H1 (cell line): ENCODE measurements at places on chromosomes 7 and 10. TPM values are rescaled to one million over a fixed set of nuclear protein-coding genes. Genes with fewer than 3 reads are reported as not detected.

The DOCK4 gene
- polyA plus RNA-seq: 5.1 and 6.2 TPM in 2 replicates

The CCL26 gene
- polyA plus RNA-seq: 5.4 and 8.7 TPM in 2 replicates

The OR6V1 gene
- polyA plus RNA-seq: not detected in 2 replicates

The EIF5AL1 gene
- polyA plus RNA-seq: 2.0 and 2.2 TPM in 2 replicates

The C10orf105 gene
- 0.71 and 1.4 TPM in 2 replicates for polyA plus RNA-seq

The ADCK2 gene
- polyA plus RNA-seq: 6.9 and 9.8 TPM in 2 replicates

The CLEC2L gene
- polyA plus RNA-seq: 1.5 and 1.9 TPM in 2 replicates

The ASB13 gene
- polyA plus RNA-seq: 12.3 and 17.0 TPM in 2 replicates

The MRC1 gene
- polyA plus RNA-seq: 0.02 and 0.03 TPM in 2 replicates

The SLC12A9 gene
- 31.4 and 54.0 TPM in 2 replicates for polyA plus RNA-seq

The MKI67 gene
- polyA plus RNA-seq: 13.0 and 15.8 TPM in 2 replicates

The AKR1C8 gene
- polyA plus RNA-seq: not detected in 2 replicates

The CFAP70 gene
- 0.09 and 0.21 TPM in 2 replicates for polyA plus RNA-seq

The LRRC17 gene
- 2.2 and 3.0 TPM in 2 replicates for polyA plus RNA-seq

The NUTM2B gene
- polyA plus RNA-seq: 0.20 and 0.27 TPM in 2 replicates

The CTAGE15 gene
- 0.06 TPM in 1 of 2 replicates, not detected in the other for polyA plus RNA-seq

The FGFBP3 gene
- 54.6 and 55.8 TPM in 2 replicates for polyA plus RNA-seq

The C7orf33 gene
- not detected in 2 replicates for polyA plus RNA-seq

The GIMAP2 gene
- not detected in 2 replicates for polyA plus RNA-seq

The KLF14 gene
- 0.02 TPM in 1 of 2 replicates, not detected in the other for polyA plus RNA-seq

The TLL2 gene
- polyA plus RNA-seq: 2.4 and 2.9 TPM in 2 replicates
